ENCODE measurements at places on chromosomes 11 and 22.

DNA sequence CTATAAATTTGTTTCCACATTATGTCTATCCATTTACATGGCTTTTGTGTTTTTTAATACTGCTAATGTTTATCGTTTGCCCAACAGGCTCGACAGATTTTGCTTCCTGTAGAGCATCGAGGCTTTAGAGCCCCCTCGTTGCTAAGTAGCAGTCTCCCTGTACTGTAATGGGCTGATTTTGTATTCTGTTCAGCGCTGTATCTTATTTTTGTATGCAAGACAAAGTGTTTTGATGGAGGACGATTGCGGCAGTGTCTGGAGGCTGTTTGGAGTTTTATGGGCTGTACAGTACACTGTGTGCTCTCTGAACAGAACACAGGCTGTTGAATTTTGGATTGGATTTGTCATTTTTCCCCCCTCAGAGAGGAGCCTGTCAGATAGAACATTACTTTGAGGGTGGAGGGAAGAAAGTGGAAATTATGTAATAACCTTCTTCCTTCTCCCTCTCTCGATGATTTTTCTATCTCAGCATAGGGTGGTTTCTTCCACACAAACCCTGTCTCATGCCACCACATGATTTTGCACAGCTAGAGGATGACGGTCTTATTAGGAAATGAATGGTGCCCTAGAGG lies 104.4 kb downstream of the ZBTB16 start:
- DNase-seq = no peak

- no peak for DNase-seq
Observed at GRCh38 chr22:37696657-37697537, at the start of gene TRIOBP. Gene TRIOBP (plus strand): TSS chr22:37697048. CDS start chr22:37701366, 4,318 bp downstream.

DNA sequence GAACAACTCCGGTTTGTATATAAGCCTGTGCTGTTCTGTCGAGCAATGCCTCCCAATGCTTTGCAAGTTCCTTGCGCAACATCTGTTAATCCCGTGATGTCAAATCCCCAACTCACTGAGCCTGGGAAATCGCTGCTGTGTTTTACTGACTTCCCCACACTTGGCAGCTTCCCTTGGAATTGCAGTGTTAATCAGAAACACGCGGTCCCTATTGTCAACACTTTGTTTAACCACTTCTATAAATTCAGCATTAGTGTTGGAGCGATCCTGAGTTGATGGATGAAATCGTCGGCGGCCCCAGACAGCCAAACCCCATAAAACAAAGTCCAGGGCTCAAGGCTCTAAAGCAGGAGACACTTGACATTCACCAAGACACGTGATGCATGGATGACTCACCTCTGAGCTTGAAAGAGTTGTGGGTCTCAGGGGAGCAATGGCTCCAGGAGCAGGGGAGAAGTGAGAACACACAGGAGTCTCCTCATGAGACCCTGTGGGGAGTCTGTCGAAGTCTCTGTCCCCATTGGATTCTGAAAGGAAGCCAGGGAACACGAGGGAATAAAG lies 555.3 kb downstream of the MIAT start:
- peak; percentile 60 for DNase-seq

- DNase-seq = peak; percentile 68
Observed at GRCh38 chr11:73227571-73228211, 9.6 kb downstream of the P2RY2 start.

DNA sequence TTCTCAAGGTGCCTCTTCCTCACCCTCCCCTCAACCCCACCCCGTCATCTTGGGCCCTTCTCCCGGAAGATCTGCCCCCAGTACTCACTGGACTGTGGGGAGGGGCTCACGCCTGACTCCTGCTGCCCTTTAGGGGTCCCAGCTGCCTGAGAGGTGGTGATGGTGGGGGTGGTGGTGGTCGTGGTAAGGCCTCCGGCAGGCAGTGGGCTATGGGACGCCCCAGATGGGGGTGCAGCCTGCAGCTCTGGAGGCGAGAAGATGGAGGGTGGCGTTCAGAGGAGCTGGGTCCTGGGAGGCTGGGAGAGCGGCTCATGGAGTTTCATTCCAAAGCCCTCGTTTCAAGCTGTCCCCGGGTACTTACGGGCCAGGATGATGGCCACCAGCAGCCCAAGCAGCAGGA lies 820 bp downstream of the MFRP start:
- DNase-seq = no peak

DNA sequence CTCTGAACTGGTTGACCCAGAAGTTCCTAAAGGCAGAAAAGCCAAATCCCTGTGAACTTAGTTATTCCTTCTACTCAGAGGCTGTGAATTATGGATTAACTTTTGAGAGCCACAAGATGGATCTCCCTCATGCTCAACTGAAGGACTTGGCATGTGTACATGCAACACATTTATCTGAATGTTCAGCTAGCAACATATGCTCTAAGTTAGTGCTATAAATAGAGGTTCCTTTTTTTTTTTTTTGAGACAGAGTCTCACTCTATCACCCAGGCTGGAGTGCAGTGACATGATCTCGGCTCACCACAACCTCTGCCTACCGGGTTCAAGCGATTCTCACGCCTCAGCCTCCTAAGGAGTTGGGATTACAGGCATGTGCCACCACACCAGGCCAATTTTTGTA lies 40.1 kb downstream of the EIF4ENIF1 start:
- DNase-seq = no peak

DNA sequence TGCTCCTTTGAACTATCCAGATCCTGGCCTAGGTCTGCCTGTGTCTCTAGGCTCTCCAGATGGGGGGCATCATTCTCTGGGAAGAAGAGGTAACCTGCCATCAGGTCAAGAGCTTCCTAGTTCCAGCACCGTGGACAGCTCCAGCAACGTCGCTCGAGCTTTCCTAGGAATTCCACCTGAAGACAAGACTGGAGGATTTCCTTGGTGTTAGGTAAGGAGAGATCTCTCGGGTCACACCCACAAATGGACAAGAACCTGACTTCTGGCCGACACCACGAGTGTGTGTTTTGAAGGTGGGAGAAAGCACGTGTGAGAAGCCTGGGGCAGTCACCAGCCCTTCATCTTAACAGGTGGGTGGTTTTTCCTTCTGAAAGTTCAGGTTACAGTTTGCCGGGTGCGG lies 1.2 kb downstream of the PRG3 start:
- peak; percentile 25 for DNase-seq

GRCh38 chr22:49046546-49047361 lies 780.9 kb downstream of the BRD1 start:
- no peak for DNase-seq

DNA sequence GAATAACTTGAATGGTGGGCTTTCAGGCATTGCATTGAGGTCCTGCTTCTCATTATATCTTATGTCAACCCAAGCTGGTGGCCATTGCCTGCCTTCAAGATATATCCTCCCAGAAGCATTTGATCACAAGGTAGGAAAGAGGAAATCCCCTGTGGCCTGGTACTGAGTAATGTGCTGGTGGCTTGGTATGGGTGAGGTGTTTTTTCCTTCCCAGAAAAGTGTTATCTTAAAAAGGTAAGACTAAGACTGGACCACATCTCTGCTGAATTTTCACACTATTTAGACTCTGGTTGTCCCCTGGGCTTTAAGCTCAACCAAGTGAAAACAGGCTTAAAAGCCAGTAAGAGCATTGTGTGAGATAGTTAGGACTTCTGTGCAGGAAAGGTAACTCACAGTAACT lies 3.7 kb downstream of the INSC start:
- no peak for DNase-seq

GRCh38 chr11:65572356-65573051 lies at the start of gene FAM89B:
Gene FAM89B (plus strand): TSS chr11:65572538. CDS start chr11:65572670, 132 bp downstream.
- DNase-seq = peak; percentile 79

GRCh38 chr11:63761931-63762653 lies 6.5 kb downstream of the ZFTA start:
- no peak for DNase-seq

Measured in LoVo (cell line).